ENCODE measurements at places on chromosomes 2 and 18.

- DNase-seq = no peak
Measured at GRCh38 chr2:37394263-37394662, 49.8 kb downstream of the QPCT start.

GRCh38 chr2:124079045-124079444, 54.0 kb downstream of the CNTNAP5 start:
- no peak for DNase-seq

DNA sequence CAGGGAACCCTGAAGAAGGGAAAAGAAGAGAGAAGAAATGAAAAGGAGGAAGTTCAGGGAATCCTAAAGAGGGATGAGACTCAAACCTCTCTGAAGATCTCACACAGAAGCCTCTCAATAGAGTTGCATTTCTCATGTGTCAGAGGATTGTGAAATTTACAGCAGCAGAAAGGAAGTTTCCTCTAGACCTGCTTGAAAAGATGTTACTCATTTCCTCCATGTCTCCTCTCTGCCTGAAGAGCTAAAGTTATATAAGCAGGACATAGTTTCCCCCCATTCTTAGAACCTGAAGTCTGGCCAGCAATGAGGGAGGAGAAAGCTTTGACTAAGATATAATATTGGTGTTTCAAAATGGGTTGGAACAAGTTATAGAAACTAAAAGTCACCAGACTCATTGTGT, 1155.6 kb downstream of the LRP1B start:
- DNase-seq = no peak

- DNase-seq = no peak
Measured at GRCh38 chr2:23526835-23527790, 142.1 kb downstream of the KLHL29 start.

DNA sequence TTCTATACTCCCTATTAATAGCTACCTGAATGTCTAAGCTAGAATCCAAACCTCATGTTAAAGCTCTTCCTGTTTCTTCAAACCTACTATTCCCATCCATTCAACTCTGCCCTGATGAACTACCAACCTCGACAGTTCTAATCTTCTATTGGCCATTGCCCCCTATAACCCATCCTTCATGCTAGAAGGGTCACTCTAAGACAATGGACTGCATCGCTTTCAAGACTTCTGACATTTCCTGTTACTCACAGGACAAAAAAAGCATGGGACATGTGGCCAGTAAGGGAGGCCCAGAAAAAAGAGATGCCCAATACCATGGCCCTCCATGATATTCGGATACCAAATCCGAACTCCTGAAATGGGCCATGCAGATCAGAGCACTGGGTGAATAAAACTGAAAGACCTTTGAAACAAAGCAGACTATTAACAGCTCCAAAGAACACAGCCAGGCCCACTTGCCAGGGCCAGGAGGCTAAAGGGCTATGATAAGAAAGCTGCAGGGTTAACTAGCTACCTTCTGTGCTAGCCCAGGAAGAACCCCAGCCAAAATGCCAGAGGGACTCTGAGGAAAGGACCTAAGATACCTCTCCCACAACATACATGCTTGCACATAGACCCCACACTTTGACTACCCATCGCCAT, 4.5 kb downstream of the B4GALT6 start:
- no peak for DNase-seq

DNA sequence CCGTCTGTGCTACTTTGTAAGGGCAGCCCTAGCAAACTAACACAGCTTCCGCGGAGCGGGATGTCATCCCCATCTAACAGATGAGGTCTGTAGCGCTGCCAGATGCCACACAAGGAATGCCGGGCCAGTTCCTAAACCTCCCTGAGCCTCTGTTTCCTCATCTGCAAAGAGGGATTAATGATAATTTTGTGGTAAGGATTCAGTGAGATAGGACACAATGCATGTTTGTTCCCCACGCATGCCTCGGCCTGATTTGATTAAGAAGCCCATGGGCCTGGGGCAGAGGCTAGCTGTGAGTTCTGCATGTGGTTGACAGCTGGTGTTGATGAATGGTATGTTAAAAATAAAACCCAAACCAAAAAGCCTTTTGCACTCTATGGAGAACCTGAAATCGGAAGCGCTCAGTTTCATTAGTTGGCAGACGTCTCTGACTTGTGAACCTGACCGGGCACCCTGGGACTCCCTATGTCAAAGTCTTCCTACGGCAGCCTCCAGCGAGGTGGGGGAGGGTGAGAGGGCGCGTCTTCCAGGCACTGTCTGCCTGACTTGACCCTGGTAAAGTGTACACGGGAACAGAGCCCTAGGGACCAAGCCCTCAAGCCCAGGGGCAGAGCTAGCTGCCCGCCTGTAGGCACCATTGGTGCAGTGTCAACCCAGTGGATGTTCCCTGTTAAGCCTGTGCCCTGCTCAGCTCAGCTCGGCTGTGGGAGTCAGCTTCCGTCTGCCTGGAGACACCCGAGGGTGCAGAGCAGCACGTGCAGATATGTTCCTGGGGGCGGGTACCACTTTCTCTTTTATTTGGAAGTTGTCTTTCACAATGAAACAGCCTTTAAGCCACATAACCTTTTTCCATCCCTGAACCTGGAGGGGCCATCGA, 14.8 kb upstream of the INHBB start:
- no peak for DNase-seq

GRCh38 chr2:69997015-69997830, 35.8 kb upstream of the ASPRV1 start:
- DNase-seq = no peak

DNA sequence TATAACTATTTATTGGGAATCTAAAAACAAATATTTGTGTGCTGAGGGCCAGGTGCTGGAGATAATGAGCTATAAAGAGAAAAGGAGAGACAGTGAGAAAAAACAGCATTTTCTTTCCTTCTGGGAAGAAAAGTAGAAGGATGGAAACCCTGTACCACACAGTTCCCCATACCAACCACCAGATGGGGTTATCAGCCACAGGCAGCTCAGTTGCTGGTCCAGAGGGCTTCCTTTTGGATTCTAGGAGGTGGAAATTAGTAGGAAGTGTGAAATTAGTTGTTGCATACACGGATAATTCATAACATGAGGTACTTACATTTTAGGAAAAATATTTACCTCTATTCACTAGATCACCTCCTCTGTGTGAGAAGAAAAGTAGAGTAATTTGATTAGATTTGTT, 237.0 kb upstream of the FOSL2 start:
- DNase-seq = no peak

- DNase-seq = no peak
Measured at GRCh38 chr2:72041638-72042111, 106.0 kb downstream of the CYP26B1 start.

DNA sequence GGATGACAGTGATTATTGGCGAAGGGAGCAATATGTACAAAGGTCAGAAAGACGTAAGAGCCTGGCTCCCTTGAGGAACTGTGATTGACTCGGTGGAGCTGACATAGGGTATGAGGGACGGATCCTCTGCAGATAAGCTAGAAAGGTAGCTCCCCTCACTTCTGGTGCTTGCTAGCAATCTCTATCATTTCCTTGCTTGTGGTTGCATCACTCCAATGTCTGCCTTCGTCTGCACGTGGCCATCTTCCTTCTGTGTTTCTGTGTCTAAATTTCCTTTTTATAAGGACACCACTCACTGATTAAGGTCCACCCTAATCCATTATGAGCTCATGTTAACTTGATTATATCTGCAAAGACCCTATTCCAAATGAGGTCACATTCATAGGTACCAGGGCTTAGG, 22.9 kb upstream of the LMAN1 start:
- DNase-seq = no peak

- peak; percentile 39 for DNase-seq
Measured at GRCh38 chr2:98761267-98761781, 30.4 kb upstream of the MGAT4A start.

GRCh38 chr18:54557958-54558357, 33.1 kb upstream of the DYNAP start:
- DNase-seq = no peak

All from activated naive CD8-positive, alpha-beta T cell treated with anti-CD3 and anti-CD28 coated beads, Interleukin-2, amount 50 U/mL, for 16 hours (primary cell).